ENCODE measurements at places on chromosomes 7 and 10.
A peak's percentile ranks its signal among the peaks of the same experiment; 100 is the strongest.

DNA sequence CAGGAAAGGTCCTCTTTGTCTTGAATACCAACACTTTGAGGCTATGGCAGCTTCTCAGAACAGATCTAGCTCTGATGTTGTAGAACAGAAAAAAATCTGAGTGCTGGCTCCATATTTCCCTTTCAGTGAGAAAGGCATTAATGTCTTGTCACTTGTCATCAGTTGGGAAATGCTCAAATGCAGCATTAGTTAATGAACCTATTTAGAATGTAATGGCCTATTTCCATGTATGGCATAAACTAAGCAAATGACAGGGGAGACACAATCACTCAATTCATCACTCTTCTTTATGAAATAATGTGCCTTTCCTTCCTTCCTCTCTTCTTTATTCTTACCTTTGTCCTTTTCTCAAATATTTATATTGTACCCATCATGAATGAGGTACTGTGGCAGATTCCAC, 5.0 kb upstream of the STAMBPL1 start:
- no peak for DNase-seq

DNA sequence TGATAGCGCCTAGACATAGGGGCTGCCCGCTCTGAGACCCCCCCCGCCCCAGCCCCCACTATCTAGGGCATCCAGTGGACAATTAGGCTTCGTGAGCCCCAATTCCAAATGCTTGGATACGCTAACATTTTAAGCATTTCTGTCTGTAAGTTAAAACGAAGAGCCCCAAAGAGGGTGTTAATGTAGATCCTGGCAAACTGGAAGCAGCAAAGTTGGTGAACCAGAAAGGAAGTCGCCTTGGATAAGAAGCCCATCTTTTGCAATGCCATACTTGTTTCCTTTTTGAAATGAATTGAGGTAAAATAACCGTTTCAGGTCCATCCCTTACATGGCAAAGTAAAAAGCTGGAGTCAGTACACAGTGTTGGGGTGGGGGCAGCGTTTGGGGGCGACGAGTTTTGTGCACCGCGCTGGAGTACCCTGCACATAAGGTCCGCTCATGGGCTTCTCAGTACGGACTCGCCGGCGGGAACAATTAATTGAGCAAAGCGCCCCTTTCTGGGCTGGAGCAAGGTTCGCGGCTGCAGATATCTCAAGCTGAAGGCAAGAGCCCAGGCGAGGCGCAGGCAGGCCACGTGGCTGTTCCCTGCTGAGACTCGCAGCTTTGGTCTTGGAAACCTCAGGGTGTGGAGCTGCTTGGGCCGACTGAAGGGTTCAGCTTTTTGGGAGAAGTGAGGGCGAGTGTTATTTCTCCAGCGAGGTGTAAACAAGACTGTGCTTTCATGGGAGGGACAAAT, 1.4 kb upstream of the TWIST1 start:
- no peak for DNase-seq

GRCh38 chr7:17521437-17521836, 223.0 kb downstream of the AHR start:
- peak; percentile 84 for DNase-seq

DNA sequence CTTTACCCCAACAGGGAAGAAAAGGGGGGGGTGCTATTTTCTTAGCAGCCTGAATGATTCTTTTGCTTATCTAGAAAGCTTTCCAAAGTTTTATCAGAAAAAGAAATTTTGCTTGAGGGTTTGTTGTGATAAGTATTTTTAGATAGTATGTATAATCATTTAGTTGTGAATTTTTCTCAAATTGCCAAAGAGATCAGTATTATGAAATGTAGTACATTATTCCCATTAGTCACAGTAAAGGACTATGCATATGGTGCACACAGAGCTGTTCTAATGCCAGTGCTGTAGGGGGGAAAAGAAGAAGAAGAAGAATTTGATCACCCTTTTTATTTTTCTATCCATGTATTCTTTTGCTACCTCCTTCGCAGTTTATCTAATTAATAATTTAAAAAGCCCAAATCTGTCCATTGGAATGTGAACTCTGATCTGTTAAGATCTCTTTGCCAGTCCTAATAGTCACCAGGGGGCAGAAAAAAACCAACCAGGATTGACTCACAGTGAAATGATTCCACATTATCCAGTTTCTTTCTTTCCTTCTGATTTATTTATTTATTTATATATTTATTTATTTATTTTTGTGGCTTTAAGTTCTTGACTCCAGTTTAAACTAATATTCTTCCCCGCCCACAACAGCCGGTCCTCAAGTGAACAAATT, 4.7 kb downstream of the RBM20 start:
- peak; percentile 32 for DNase-seq

- DNase-seq = peak; percentile 44
These were observed 81.8 kb upstream of the CAV2 start for GRCh38 chr7:116417593-116418345.
